ENCODE measurements at places on chromosomes 5 and 9. TPM values are rescaled to one million over a fixed set of nuclear protein-coding genes. Genes with fewer than 3 reads are reported as not detected.
A peak's percentile ranks its signal among the peaks of the same experiment; 100 is the strongest.

The GABRA1 gene
- 0.10 TPM for total RNA-seq

The ZFP37 gene
- total RNA-seq, result 0.65 TPM

DNA sequence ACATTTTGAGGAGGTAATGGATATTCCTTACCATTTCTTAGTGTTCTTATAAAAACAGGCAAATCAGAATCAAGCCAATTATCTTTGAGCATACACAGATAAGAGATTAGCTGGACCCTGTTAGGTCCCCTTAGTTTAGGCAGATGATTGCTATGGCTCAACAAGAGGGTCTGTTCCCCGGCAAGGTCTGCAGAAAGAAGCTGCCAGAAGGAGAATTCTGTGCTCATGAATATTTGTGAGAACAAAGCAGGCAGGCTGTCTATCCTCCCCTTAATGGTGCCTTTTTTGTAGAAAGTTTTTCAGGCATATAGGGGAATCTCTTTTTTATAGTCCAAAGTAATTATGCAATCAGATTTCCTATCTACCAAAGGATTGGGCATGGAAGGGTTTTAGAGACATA lies 27.5 kb downstream of the CAVIN4 start:
- no peak overlapping the region for H3K4me3 ChIP-seq
- no peak for DNase-seq
- no peaks in the 10 kb centered on the region for H3K27me3 ChIP-seq
- H3K36me3 ChIP-seq, result no peaks in the 10 kb centered on the region
- no peaks in the 10 kb centered on the region for H3K4me1 ChIP-seq

DNA sequence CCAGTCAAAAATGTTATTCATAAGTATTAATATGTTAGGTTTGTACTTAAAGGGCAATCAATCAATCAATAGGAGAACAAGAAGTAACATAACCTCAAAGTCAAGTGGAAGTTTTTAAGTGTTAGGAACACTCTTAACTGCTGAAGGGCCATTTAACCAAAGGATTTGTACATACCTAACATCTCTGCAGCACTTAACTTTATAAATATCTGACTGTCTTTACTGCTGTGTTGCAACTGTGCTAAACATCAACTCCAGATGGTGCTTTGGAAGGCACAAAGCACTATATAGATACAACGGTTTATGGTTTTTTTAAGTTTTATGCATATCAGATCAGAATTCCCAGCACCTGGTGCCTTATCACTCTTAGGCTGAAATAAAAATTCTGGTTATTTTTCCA lies 604.9 kb upstream of the PTGER4 start:
- DNase-seq, result no peak
- H3K27me3 ChIP-seq, result peaks cover 9% of the 10 kb centered on the region
- H3K36me3 ChIP-seq, result no peaks in the 10 kb centered on the region
- no peak overlapping the region for H3K4me3 ChIP-seq
- H3K27ac ChIP-seq, result no peak overlapping the region
- no peaks in the 10 kb centered on the region for H3K4me1 ChIP-seq

- H3K36me3 ChIP-seq, result no peaks in the 10 kb centered on the region
- no peaks in the 10 kb centered on the region for H3K4me1 ChIP-seq
- peaks cover 11% of the 10 kb centered on the region for H3K27me3 ChIP-seq
- no peak for DNase-seq
Observed at GRCh38 chr9:85024374-85024773, 354.8 kb downstream of the NTRK2 start.

The FNBP1 gene
- 221 TPM for total RNA-seq

- DNase-seq, result no peak
- peaks cover 2% of the 10 kb centered on the region for H3K4me1 ChIP-seq
- peaks cover 10% of the 10 kb centered on the region for H3K27me3 ChIP-seq
- no peak overlapping the region for H3K27ac ChIP-seq
Observed at GRCh38 chr5:178319541-178320041, 87.0 kb upstream of the PHYKPL start.

- H3K4me3 ChIP-seq, result no peak overlapping the region
- no peaks in the 10 kb centered on the region for H3K36me3 ChIP-seq
- DNase-seq, result no peak
- peak overlapping the region; percentile 24 for H3K27ac ChIP-seq
Observed at GRCh38 chr9:136456258-136456657, 16.6 kb upstream of the INPP5E start.

DNA sequence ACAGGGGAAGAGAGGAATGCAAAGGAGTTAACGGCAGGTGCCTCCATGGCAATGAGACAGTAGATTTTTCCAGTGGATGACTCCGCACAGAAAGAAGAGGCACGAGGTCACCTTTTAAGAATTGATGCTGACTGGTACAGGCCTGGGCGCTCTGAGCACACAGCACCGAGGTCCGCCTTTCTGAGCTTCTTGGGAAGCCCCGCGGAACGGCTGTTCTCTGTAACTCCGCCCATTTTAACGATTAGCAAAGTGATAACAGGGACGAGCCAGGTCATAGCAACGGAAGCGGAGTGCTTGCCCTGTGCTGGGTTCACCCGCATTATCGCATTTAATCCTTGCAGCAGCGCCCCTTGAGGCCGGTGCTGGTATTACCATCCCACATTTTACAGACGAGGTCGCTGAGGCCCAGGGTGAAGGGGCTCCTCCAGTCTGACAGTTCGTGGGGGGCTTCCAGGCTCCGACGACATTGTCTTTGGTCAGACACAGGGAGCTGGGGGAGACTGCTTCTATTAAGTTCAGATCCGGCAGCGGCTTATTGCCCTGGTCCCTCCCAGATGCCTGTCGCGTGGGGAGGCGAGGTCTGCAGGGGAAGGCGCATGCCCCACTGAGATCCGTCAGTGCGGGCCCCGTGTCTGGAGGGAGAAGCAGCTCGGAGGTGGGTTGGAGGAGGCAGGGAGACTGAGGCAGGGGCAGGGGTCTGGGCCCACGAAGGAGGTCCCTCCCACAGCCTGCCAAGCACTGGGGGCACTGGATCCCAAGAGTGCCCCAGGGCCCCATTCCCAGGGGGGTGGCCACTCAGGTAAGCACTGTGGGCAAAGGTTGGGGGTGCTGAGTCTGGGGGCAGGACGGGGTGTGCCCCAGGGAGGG lies 22.3 kb upstream of the HMCN2 start:
- H3K4me1 ChIP-seq, result peaks cover 26% of the 10 kb centered on the region
- peak overlapping the region; percentile 75 for H3K27ac ChIP-seq
- peak overlapping the region; percentile 81 for H3K4me3 ChIP-seq
- no peaks in the 10 kb centered on the region for H3K36me3 ChIP-seq
- peak; percentile 72 for DNase-seq

The SLC6A3 gene
- total RNA-seq, result not detected

DNA sequence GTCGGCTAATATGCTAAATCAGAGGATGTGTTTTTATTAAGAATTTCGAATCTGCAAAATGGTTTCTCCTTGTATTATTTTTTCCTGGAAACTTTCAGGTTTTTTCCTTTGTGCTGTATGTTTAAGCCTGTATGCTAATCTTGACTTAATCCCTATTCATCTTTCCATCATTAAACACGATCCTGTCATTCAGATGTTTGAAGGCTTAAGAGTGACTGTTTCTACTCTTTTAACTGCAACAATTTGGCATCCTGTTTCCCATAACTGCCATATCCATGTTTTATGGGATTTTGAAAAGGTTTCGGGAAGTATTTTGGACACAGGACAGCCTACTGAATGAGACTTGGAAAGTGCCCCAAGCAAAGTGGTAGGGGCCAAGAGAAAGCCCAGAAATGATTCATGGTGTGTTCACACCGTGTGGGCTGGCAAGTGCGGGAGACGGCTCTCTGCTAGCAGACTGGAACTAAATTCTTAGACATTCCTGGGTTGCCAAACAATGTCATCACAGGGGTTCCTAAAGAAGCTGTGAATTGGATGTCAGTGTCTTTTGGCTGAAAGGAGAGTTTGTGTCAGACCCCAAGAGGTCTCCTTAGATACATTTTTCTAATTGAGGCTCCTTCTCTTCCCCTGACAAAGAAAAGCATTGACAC lies 125.4 kb upstream of the ADAMTS16 start:
- H3K27ac ChIP-seq, result no peak overlapping the region
- H3K4me3 ChIP-seq, result no peak overlapping the region
- DNase-seq, result no peak
- H3K27me3 ChIP-seq, result peaks cover 7% of the 10 kb centered on the region
- H3K36me3 ChIP-seq, result no peaks in the 10 kb centered on the region

GRCh38 chr5:56012281-56012963 lies 17.7 kb upstream of the IL6ST start:
- peak overlapping the region; percentile 68 for H3K4me3 ChIP-seq
- H3K4me1 ChIP-seq, result peaks cover 18% of the 10 kb centered on the region
- H3K27ac ChIP-seq, result peak overlapping the region; percentile 57
- H3K27me3 ChIP-seq, result no peaks in the 10 kb centered on the region
- H3K36me3 ChIP-seq, result no peaks in the 10 kb centered on the region
- peak; percentile 12 for DNase-seq

- H3K4me1 ChIP-seq, result no peaks in the 10 kb centered on the region
- H3K36me3 ChIP-seq, result peaks cover 3% of the 10 kb centered on the region
- no peak overlapping the region for H3K27ac ChIP-seq
- no peak overlapping the region for H3K4me3 ChIP-seq
- DNase-seq, result no peak
Observed at GRCh38 chr5:148978370-148979082, 84.3 kb downstream of the SH3TC2 start.

- no peaks in the 10 kb centered on the region for H3K27me3 ChIP-seq
- peak overlapping the region; percentile 9 for H3K4me3 ChIP-seq
- H3K36me3 ChIP-seq, result peaks cover 3% of the 10 kb centered on the region
- H3K27ac ChIP-seq, result peak overlapping the region; percentile 94
- no peak for DNase-seq
- H3K4me1 ChIP-seq, result peaks cover 53% of the 10 kb centered on the region
Observed at GRCh38 chr9:2019723-2020122, 4.6 kb downstream of the SMARCA2 start.

The PCDHA1 gene
- not detected for total RNA-seq

DNA sequence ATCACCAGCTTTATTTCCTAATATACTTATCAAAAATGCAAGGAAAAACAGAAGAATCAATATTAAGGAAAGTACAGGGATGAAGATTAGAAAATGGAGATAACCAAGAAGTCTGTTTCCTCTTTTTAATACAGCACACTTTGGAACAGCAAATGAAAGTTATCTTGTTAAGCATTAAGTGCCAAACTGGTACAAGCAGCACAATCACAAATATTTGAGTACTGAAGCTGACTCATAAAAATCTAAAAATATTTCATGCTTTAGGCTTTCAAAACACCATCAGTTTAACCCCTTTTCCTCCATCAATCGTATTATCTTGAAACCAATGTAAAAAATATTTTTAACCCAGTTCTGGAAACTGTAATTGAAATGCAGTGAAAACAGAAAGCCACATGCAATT lies 2.7 kb downstream of the FBXW11 start:
- peaks cover 3% of the 10 kb centered on the region for H3K36me3 ChIP-seq
- no peak overlapping the region for H3K4me3 ChIP-seq
- no peak for DNase-seq
- H3K4me1 ChIP-seq, result peaks cover 55% of the 10 kb centered on the region
- no peak overlapping the region for H3K27ac ChIP-seq

The PCDHB4 gene
- not detected for total RNA-seq

DNA sequence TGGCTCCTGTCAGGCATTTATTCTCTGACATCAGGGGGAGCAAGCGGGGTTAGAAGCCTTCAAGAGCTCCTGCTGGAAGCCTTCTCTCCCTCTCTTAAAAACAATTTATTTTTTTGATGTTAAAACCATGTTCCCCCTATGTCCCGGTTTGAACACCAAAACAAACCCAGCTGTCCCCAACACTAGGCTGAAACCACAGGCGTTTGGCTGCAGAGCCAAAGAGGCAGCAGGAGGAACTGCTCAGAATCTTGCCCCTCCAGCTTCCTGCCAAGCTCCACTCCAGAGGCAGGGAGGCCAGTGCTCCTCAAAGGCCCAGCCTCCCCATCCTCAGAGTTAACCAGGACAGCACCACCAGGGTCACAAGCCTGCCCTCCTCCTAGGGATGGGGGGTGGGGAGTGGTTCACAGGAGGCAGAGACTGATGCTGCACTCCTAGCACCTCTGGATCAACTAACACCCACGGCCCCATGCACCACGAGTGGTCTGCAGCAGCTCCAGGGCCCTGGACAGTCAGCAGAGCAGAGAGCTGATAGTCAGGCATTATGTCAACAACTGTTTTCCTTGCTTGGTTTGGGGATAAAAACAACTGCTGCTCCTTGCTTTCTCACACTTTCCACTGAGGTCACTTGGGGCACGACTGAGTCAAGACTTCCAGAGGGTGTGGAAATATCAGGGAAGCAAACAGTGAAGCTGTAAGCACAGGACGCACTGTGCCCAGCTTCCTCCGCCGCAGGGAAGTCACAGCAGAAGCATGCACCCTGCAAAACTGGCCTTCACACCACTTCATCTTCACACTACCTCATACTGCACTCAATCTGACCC lies 96.5 kb upstream of the ADRA1B start:
- no peak overlapping the region for H3K27ac ChIP-seq
- DNase-seq, result no peak
- no peak overlapping the region for H3K4me3 ChIP-seq
- peaks cover 21% of the 10 kb centered on the region for H3K27me3 ChIP-seq

GRCh38 chr9:94973451-94973941 lies 247.0 kb downstream of the AOPEP start:
- H3K27ac ChIP-seq, result peak overlapping the region; percentile 62
- H3K4me3 ChIP-seq, result no peak overlapping the region
- H3K4me1 ChIP-seq, result peaks cover 13% of the 10 kb centered on the region
- no peaks in the 10 kb centered on the region for H3K27me3 ChIP-seq
- H3K36me3 ChIP-seq, result peaks cover 8% of the 10 kb centered on the region
- no peak for DNase-seq

The CNTNAP3 gene
- total RNA-seq, result not detected

DNA sequence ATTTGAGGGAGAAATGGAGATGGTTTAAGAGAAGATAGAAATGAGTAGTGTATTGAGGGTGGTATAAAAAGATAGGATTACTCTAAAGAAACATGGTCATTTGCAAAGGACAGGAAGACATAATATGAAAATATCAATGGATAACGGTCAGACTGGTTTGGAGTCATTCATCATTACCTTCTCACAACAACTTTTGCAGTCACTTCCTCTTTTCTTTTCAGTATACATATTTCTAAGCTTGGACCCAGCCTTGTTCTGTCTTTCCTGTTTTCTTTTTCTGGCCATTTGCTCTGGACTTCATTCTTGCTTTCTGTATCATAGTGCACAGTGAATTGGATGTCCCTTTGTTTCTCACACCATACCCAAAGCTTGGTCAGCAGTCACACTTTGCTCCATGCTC lies 966.5 kb upstream of the TYRP1 start:
- H3K27ac ChIP-seq, result no peak overlapping the region
- H3K36me3 ChIP-seq, result no peaks in the 10 kb centered on the region
- H3K27me3 ChIP-seq, result no peaks in the 10 kb centered on the region
- no peak overlapping the region for H3K4me3 ChIP-seq
- no peaks in the 10 kb centered on the region for H3K4me1 ChIP-seq
- DNase-seq, result no peak

DNA sequence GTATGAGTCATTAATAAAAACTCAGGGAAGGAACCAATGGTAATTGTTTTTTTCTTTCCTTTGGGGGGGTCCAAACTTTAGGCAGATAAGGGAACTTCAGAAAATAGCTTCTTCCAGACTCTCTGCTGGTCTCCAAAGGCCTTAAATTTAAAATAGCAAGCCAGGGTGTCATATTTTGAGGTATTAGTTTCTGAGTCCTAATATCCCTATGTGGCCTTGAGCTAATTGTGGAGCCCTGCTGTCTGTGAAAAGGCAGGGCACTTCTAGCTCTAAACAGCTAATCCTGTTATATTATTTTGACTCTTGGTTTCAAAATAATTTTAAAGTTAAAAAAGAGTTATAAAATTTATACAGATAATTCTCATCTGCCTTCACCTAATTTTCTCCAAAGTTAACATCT lies 195.7 kb upstream of the PPP1R2B start:
- no peaks in the 10 kb centered on the region for H3K4me1 ChIP-seq
- no peak overlapping the region for H3K4me3 ChIP-seq
- no peak for DNase-seq
- peaks cover 32% of the 10 kb centered on the region for H3K27me3 ChIP-seq
- H3K27ac ChIP-seq, result no peak overlapping the region

GRCh38 chr9:76366275-76366674 lies 28.0 kb downstream of the RFK start:
- no peak for DNase-seq
- H3K4me3 ChIP-seq, result no peak overlapping the region
- H3K36me3 ChIP-seq, result no peaks in the 10 kb centered on the region
- H3K27me3 ChIP-seq, result peaks cover 18% of the 10 kb centered on the region
- no peak overlapping the region for H3K27ac ChIP-seq

All from T-helper 17 cell (primary cell).